GM19239 (cell line): ENCODE measurements at places on chromosomes 11 and 22.

DNA sequence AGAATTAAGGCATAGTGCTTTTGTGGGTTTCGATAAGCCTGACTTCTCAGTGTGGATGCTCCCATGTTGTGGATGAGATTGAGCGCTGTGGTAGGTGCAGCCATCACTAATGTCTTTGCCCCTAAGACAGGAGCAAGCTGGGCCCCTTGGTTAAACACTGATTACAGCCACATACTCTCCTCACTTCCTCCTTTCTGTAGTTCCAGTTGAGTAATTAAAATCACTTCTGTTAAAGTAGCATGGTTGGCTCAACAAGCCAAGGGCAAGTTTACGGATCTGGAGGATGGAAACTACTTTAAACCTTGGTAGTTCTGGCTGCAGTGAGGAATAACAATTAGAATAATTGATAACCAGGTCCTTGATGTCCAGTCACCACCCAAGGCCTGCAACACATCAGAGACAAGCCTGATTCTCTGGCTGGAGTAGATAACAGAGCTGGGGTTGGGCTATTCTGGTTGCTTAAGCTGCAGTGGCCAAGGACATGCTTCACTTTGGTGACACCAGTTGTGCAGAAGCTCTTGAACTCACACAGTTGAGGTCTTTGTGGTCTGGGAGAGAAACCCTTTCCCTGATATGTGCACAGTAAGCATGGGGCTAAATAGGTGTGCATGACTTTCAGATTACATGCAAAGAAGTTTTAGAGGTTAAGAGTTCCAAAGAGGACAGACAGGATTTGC lies 81.3 kb downstream of the KIRREL3 start:
- DNase-seq, result no peak

GRCh38 chr11:2122907-2123627 lies 16.1 kb downstream of the IGF2 start:
- DNase-seq, result no peak

- no peak for DNase-seq
Measured at GRCh38 chr11:40759341-40759740, 700.1 kb downstream of the LRRC4C start.

DNA sequence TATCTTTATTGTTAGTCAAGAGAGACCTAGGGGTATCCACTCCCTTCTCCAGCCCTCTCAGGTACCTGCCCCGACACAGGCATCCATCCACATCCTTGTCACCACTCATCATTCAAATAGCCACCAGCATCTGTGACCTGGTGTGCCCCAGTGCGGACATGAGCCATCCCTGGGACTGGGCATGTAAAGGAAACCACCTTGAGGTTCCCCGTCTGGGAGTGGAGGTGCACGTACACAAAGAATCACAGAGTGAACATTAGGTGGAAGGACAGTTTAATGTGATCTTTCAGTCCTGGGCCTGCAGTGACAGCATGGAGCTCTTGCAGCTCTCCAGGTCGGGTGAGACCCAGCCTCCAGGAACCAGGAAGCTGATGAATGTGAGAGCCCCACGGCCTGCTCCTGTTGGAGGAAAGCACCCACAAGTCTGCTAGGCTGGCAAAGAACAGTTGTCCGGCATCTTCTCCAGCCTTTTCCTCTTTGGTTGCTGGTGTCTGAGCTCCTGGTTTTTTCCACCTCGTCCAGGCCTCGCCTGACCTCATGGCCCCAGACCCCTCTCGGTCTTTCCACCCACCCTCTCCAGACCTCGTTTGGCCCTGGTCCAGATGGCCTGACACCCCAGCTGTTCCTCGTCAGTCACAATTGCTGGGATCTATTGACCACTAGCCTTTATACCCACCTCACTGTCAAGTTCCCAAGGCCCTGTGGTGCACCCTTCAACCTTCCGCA lies 16.5 kb downstream of the PSMD13 start:
- no peak for DNase-seq

DNA sequence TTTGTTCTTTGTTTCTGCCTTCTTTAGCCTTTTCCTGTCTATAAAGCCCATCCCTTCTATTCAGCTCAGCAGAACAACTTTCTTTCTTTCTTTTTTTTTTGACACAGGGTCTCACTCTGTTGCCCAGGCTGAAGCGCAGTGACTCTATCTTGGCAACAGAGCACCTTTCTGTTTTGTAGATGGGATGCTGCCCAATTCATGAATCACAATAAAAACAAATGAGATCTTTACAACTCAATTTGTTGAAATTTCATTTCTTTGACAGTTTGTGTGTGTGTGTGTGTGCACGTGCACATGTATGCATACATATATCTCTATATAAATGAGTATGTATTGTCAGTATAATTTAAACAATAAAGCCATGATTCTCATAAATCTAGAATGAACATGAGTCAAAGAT lies 25.5 kb downstream of the TSPAN18 start:
- DNase-seq, result no peak

GRCh38 chr11:27718863-27719545 lies 18.7 kb upstream of the BDNF start:
- no peak for DNase-seq

- DNase-seq, result no peak
Measured at GRCh38 chr11:122334546-122335339, 218.7 kb upstream of the BLID start.
